NCI-H187 (cell line): ENCODE measurements at places on chromosomes 4 and X.

GRCh38 chrX:2664502-2664901 lies 26.6 kb upstream of the CD99 start:
- no peak for DNase-seq

DNA sequence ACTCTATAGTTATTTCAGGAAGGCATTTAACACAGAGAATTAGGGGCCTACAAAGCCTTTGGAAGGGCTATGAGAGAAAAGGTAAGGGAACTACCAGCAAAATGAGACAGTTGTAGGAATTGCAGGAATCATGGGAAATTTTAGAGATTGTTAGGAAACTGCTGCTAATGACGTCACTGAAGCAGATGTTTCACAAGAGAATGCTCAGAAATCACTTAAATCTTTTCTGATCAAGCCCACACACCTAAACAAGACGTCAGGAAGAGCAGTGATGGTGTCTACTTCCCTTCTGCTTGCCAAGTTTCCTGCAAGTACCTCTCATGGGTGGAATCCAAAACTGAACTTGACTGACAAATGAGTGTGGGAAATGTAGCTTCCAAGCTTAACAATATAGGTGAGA lies 5.1 kb downstream of the OR13H1 start:
- DNase-seq: no peak

DNA sequence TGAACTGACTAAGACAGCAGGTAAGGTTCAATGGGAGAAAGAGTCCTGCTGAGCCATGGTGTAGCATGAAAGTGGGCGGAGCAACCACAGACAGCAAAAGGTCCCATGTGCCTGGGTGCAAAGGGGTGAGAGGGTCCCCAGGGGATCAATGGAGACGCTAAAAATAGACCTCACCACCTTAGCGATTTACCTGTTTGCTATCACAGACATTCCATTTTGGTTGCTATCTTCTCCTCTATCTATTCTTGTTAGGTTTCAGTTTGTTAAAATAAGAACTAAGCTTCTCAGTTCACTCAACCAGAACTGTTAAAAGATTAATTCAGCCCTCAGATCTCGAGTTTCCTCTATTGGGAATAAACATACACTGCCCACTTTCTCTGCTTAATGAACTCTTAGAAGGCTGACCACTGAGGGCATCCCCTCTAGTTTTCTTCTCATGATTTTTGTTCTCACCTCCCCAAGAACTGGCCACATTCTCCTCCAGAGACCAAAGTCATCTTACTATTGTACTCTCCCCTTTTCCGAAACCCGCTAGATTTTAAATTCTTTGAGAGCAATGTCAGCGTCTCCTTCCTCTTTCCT lies 136.7 kb downstream of the PARM1 start:
- no peak for DNase-seq

DNA sequence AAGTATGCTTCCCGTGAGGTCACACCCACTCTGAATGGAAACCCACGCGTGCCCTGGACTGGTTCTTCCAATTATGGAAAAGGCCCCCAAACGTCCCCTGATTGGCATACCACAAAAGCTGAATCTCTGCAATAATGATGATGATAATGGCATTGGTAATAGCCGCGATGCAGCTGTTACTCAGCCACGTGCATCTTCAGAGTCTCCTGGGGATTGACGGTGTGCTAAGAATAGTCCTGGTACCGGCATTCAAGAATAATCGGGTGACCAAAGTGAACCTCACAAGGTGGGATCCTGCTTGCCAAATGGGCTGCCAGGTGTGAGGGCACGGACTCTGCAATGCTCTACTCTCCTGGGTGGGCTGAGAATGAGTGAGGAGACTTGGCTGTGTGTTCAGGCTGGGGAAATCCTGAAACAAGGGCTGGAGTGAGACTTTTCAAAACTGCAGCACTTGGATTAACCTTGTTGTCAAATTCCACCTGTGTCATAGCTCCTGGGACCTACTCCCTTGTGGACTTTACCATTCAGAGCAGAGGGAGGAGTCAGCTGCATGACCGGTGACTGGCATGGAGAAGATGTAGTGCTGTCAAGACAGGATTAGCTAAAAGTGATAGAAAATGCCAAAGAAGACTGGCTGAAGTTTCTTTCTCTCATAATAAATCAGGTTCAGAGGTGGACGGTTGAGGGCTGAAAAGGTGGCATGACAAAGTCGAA lies 615.4 kb downstream of the MID1IP1 start:
- no peak for DNase-seq

GRCh38 chr4:155703486-155704247 lies 37.0 kb downstream of the GUCY1A1 start:
- no peak for DNase-seq

DNA sequence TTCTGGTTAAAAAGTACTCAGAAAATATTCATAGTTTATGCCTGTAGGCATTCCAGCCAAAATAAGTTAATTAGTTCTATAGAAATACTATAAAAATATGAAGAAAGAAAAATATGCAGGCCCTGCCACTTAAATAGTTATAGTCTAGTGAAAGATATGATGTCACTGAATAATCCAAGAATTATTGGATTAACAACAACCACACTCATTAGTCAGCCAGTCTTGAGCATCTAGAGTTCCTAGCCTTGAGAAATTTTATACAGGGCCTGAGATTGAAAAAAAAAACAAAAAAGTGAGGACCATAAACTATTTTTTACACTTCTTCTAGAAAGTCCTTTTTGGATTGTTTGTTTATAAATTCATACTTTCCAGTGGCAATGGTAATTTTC lies 823.0 kb downstream of the FAT4 start:
- no peak for DNase-seq

DNA sequence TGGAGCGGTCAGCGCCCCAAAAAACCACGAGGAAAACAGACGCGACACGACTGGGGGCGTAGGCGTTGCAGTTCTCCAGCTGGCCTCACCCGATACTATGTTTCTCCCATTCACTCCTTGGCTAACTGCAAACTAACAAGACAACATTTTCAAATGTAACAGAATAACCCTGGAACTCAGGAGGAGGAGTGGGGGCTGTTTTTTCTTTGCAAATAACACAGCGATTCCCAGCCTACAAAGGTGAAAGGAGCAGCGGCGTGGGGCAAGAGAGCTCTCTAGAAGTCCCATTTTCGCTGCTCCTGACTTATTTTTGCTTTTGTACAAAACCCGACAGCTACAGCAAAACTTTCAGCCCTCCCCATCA lies 1.6 kb downstream of the SOX3 start:
- DNase-seq: no peak

DNA sequence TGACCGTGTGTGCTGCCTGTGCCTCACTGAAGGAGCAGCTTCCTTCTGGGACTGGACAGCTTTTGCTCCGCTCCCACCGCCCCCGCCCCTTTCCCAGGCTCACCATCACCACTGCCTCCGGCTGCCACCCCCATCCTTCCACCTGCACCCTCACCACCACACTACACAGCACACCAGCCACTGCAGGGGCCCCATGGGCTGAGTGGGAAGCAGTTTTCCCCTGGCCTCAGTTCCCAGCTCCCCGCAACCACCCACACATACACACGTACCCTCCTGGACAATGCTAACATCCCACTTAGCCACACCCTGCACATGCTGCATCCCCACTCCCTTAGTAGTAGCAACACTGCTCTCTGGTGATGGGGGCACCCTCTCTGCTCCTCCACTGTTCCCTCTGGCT lies 29.6 kb upstream of the COX18 start:
- DNase-seq: no peak

- DNase-seq: no peak
Measured at GRCh38 chr4:165700855-165701254, 172.2 kb upstream of the TLL1 start.

DNA sequence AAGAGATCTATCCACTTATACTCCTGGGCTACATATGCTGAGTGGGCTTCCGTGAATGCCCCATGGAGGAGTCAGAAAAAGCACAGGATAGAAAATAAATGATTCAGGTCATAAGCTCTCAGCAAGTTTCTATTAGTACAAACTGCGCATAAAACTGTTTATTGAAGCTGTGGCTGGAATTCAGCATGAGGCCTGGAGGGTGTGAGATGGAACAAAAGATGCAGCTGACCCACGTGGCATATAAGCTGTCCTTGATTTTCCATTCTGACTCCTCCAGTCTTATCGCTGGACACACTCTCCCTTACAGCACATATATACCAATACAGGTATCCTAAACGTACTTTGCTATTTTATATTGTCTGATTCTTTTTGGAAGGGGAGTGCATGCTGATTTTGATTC lies 17.9 kb downstream of the GRXCR1 start:
- DNase-seq: no peak

DNA sequence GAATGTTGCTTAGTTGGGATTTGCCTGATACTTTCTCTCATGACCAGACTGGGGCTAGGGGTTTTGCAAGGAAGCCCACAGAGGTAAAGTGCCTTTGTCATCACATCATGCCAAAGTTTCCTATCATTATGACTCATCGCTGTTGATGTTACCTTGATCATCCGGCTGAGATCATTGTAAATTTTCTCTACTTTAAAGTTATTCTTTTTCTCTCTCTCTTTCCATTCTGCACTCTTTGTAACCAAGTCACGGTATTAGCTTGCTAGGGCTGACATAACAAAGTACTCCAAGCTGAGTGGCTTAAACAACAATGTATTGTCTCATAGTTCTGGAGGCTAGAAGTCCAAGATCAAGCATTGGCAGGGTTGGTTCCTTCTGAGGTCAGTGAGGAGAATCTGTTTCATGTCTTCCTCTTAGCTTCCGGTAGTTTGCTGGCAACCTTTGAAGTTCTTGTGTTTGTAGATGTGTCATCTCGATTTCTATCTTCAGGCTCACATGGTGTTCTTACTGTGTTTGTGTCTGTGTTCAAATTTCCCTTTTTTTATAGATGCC lies 113.0 kb downstream of the DTHD1 start:
- DNase-seq: no peak

- no peak for DNase-seq
Measured at GRCh38 chr4:156832886-156833285, 138.7 kb downstream of the PDGFC start.

- DNase-seq: no peak
Measured at GRCh38 chrX:113933931-113934330, 650.0 kb upstream of the HTR2C start.

DNA sequence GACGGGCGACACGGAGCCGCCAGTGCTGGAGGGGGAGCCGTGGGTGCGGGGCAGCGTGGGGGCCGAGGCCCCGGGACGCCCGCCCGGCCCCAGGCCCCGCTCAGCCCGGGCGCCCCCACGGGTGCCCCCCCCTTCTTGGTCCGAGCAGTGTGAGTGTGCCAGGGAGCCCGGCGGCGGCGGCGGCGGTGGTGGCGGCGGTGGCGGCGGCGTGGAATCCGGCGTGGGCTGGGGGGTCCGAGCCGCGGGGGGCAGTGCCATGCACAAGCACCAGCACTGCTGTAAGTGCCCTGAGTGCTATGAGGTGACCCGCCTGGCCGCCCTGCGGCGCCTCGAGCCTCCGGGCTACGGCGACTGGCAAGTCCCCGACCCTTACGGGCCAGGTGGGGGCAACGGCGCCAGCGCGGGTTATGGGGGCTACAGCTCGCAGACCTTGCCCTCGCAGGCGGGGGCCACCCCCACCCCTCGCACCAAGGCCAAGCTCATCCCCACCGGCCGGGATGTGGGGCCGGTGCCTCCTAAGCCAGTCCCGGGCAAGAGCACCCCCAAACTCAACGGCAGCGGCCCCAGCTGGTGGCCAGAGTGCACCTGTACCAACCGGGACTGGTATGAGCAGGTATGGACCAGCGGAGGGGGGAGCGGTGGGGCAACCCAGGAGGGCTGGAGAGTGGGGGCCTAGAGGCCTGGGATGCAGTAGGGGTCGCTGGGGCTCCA lies 466 bp downstream of the DLG3 start:
- no peak for DNase-seq

- DNase-seq: no peak
Measured at GRCh38 chrX:1507511-1508463, 29.2 kb downstream of the P2RY8 start.

- no peak for DNase-seq
Measured at GRCh38 chr4:13872155-13872554, 244.6 kb upstream of the BOD1L1 start.

GRCh38 chr4:174096456-174096855 lies 187.0 kb downstream of the FBXO8 start:
- DNase-seq: no peak

DNA sequence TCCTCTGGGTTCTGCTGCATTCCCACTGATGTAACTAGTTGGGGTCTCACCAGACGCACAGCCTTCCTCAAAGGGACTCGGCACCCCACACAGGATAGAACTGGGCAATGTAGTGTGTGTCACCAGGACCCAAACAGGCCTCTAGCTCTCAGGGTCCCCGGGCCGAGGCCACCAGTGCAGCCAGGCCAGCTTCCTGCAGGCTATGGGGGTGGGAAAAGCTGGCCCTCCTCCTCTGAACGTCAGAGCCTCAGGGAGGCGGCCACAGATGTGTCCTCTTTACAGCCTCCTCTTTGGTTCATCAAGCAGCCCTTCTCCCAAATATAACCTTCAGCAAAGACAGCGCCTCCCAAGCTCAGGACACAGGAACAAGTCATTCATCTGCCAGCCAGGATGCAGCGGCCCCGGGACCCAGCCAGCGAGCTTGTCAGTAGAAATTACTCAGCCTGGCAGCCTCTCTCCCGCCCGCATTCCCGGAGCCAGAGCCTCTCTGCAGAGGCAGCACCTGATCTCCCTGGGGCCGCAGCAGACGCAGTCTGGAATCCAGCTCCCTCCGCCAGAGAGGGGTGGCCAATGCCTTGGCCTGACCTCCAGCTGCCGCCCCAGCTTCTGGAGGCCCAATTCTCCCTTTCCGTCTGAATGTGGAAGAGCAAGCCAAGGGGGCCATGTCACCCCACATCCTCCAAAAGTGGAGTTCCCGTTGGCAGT lies 288.5 kb downstream of the FBXW7 start:
- DNase-seq: no peak

DNA sequence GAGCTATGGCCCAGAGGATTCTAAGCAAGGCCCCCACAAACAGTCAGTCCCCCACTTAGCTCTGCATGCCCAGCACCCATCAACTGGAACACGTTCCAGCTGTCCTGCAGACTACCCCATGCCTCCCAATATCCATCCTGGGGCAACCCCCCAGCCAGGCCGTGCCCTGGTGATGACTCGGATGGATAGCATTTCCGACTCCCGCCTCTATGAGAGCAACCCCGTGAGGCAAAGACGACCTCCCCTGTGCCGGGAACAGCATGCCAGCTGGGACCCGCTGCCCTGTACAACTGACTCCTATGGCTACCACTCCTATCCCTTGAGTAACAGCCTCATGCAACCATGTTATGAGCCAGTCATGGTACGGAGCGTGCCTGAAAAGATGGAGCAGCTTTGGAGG lies 32.0 kb downstream of the LAS1L start:
- DNase-seq: no peak

GRCh38 chr4:25759101-25759500 lies 103.5 kb downstream of the SLC34A2 start:
- no peak for DNase-seq

- DNase-seq: no peak
Measured at GRCh38 chrX:15167826-15168225, 102.1 kb downstream of the ASB9 start.

DNA sequence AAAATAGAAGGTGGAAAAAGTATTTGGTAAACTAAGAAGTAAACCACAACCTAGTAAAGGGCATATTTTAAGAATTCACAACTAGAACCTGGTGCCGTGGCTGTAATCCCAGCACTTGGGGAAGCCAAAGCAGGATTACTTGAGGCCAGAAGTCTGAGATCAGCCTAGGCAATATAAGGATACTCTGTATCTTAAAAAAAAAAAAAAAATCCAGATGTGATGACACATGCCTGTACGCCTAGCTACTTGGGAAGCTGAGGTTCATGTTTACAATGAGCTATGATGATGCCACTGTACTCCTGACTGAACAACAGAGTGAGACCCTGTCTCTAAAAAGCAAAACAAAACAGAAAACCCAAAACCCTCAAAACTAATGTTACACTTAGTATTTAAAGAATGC lies 294.9 kb upstream of the ZCCHC13 start:
- DNase-seq: no peak

GRCh38 chr4:16684935-16685334 lies 213.5 kb downstream of the LDB2 start:
- DNase-seq: no peak

- DNase-seq: no peak
Measured at GRCh38 chr4:19736968-19737756, 514.5 kb upstream of the SLIT2 start.
